Bladder microvascular endothelial cell (primary cell): ENCODE measurements at places on chromosomes 7 and 10. TPM values are rescaled to one million over a fixed set of nuclear protein-coding genes. Genes with fewer than 3 reads are reported as not detected.

The ELMO1 gene
- total RNA-seq, result 44.5 and 72.2 TPM in 2 replicates

The GPR15LG gene
- not detected in 2 replicates for total RNA-seq

The CUZD1 gene
- total RNA-seq, result 0.65 and 1.1 TPM in 2 replicates

The EGFR gene
- total RNA-seq, result 0.97 and 1.5 TPM in 2 replicates

The ARL3 gene
- 3.2 and 3.7 TPM in 2 replicates for total RNA-seq

The ZNF488 gene
- total RNA-seq, result 0.13 TPM in 1 of 2 replicates, not detected in the other

The HOXA11 gene
- 0.31 and 0.49 TPM in 2 replicates for total RNA-seq

The BICC1 gene
- total RNA-seq, result 0.13 and 0.16 TPM in 2 replicates

The CHST3 gene
- total RNA-seq, result 5.5 and 6.1 TPM in 2 replicates

The C7orf57 gene
- 0.19 TPM in 1 of 2 replicates, not detected in the other for total RNA-seq

The SPDYE16 gene
- total RNA-seq, result under 0.01 and 0.13 TPM in 2 replicates

The CYP3A7 gene
- not detected in 2 replicates for total RNA-seq

The COL1A2 gene
- total RNA-seq, result 19.6 and 72.4 TPM in 2 replicates

The PRKCQ gene
- total RNA-seq, result 0.16 and 0.31 TPM in 2 replicates

The PILRB gene
- total RNA-seq, result 7.3 and 21.3 TPM in 2 replicates

The NEBL gene
- total RNA-seq, result 2.1 and 4.7 TPM in 2 replicates

The GJD4 gene
- not detected in 2 replicates for total RNA-seq
